NCI-H1092 (cell line): ENCODE measurements at places on chromosomes 2 and 18.

GRCh38 chr2:25632396-25632795 is 41.0 kb downstream of the DTNB start:
- DNase-seq, result no peak

GRCh38 chr2:239946864-239947728 is 78.0 kb downstream of the NDUFA10 start:
- no peak for DNase-seq

- DNase-seq, result no peak
Observed at GRCh38 chr2:68230241-68231060, 21.9 kb downstream of the PPP3R1 start.

DNA sequence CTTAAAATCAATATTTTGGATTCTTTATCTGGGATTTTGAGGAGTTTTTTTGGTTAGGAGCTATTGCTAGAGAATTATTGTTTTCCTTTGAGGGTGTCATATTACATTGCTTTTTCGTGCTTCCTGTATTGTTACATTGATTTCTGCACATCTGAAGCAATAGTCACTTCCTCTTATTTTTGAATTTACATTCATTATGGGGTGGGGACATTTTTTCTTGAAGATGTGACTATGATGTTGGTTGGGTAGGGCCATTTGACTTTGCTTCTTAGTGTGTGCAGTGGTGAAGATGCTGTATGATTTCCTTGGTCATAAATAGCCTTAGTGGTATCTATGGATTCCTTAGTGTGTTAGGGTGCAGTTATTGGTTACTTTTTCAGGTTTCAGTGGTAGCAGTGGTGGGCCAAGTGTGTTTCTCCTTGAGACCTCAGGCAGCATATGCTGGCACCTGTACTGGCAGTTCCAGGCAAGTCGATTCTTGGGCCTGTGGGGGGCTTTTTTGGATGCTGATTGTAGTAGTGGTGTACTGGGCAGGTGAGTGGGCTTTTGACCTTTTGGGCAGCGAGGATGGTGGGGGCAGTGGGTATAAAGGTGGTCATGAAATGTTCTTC is 61.8 kb downstream of the ARHGAP25 start:
- DNase-seq, result no peak

- no peak for DNase-seq
Observed at GRCh38 chr2:220107380-220107791, 480.0 kb downstream of the SLC4A3 start.

- DNase-seq, result no peak
Observed at GRCh38 chr2:88061295-88061694, 5.7 kb upstream of the KRCC1 start.

DNA sequence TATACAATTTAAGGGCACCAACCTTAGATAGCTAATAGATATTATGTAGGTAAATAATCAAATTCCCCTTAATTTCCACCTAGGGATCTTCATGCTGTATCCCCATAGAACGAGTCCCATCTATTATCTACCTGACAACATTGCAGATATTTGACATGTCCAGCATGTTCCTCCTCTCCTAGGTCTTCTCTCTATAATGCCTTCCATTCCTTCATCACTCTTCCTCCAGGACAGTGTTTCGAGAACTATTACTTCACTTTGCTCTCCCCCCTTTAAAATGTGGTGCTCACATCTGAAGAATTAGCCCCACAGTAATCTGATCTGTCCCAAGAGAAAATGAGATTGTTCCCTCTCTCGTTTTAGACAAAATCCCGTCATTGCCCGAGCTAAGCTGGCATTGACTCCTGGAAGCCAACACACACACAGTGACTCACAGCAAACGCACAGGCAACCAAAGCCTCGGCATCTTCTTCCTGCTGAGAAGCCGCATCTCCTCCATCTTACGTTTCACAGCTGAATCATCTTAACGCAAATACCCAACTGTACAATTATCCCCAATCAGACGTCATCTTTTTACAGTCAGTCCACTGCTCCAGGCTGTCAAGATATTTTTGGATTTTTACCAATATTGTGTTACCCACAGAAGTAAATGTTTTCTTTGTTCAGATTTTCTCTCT is 162.9 kb upstream of the AGAP1 start:
- DNase-seq, result no peak

GRCh38 chr2:216021768-216022565 is 8.6 kb upstream of the MREG start:
- DNase-seq, result no peak

DNA sequence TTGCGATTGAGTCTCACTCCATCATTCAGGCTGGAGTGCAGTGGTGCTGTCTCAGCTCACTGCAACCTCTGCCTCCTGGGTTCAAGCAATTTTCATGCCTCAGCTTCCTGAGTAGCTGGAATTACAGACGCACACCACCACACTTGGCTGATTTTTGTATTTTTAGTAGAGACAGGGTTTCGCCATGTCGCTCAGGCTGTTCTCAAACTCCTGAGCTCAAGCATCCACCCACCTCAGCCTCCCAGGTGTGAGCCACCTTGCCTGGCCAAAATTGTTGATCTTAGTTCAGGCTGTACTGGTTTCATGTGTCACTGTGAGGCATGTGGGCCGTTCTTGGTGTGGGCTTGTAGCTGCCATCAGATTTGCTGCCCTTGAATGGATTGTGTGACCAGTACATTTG is 18.1 kb downstream of the CD8A start:
- DNase-seq, result no peak

DNA sequence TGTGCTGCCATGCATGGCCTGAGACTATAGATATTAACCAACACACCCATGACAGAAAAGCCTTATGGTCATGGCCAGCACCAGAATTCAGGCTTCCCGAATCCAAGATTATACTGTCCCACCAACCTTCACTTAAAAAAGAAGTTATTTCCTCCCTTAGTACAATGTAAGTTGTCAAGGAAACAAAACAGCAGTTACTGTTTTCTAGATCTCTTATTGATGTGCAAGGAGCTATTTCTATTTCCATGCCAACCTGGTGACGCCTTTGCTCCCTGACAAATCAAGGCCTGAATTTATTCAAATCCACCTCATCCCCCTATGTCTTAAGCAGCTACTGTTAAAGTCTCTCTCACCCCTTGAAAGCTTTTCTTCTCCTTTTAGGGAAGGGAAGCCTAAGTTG is 249.3 kb downstream of the ZNF521 start:
- DNase-seq, result no peak

- DNase-seq, result no peak
Observed at GRCh38 chr2:9473308-9473984, 905 bp upstream of the IAH1 start.

GRCh38 chr2:24722141-24722790 is 70.9 kb downstream of the PTRHD1 start:
- DNase-seq, result no peak

GRCh38 chr2:19494241-19494640 is 135.8 kb upstream of the OSR1 start:
- DNase-seq, result no peak

GRCh38 chr2:1101011-1101782 is 150.5 kb downstream of the SNTG2 start:
- no peak for DNase-seq

GRCh38 chr2:189580241-189580651 is 340 bp downstream of the SLC40A1 start:
- DNase-seq, result peak; percentile 2
